Motor neuron (in vitro differentiated cells): ENCODE measurements at places on chromosomes 4 and X. TPM values are rescaled to one million over a fixed set of nuclear protein-coding genes. Genes with fewer than 3 reads are reported as not detected.

Gene HSPA4L
- 40.6 and 41.1 TPM in 2 replicates for total RNA-seq

Gene OPRPN
- 0.46 TPM in 1 of 2 replicates, not detected in the other for total RNA-seq

Gene VCX2
- not detected in 2 replicates for total RNA-seq

Gene GLRA3
- total RNA-seq, result 1.0 and 1.4 TPM in 2 replicates

Gene TMSB15A
- total RNA-seq, result 184 and 200 TPM in 2 replicates

Gene IL13RA1
- total RNA-seq, result 0.75 and 1.2 TPM in 2 replicates

Gene SHROOM2
- 2.5 and 2.6 TPM in 2 replicates for total RNA-seq

Gene AMTN
- total RNA-seq, result 1.1 and 2.6 TPM in 2 replicates
